ENCODE measurements at places on chromosomes 2 and 18. TPM values are rescaled to one million over a fixed set of nuclear protein-coding genes. Genes with fewer than 3 reads are reported as not detected.
A peak's percentile ranks its signal among the peaks of the same experiment; 100 is the strongest.

- DNase-seq, result no peak
Observed at GRCh38 chr2:173054466-173054865, 21.2 kb upstream of the MAP3K20 start.

The VSNL1 gene
- 1.1 TPM for polyA plus RNA-seq

DNA sequence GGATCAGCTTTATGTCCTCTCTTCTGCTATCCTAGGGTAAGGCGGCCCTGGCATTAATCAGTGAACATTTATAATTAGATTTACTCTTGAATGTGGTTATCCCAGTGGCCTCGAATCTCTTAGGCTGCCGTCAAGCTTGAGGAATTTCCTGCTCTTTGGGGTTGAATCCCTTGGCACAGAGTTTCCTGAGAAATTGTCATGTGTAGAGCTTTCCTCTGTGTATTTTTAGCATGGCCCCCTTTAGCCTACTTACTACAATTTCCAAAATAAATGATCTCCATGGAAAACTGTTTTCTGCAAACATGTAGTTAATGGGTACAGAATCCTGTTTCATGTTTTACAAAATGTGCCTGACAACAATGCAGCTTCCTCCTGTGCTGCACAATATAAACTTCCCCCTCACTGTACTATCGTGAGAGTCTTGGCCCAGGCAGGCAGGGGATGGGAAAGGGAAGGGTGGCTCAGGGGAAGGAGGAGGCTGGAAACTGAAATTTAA, 18.1 kb downstream of the NCAPH start:
- DNase-seq, result no peak

GRCh38 chr18:59426855-59427254, 67.8 kb upstream of the LMAN1 start:
- DNase-seq, result no peak

- no peak for DNase-seq
Observed at GRCh38 chr2:111159641-111160040, 38.9 kb downstream of the BCL2L11 start.

GRCh38 chr18:5543773-5544389, at the start of gene EPB41L3:
Gene EPB41L3 (minus strand): TSS chr18:5543997. CDS start chr18:5489183, 54,814 bp downstream.
- peak; percentile 54 for DNase-seq

GRCh38 chr2:48728295-48728694, 27.2 kb downstream of the LHCGR start:
- no peak for DNase-seq

- no peak for DNase-seq
Observed at GRCh38 chr2:134722728-134723127, 3.9 kb upstream of the TMEM163 start.

DNA sequence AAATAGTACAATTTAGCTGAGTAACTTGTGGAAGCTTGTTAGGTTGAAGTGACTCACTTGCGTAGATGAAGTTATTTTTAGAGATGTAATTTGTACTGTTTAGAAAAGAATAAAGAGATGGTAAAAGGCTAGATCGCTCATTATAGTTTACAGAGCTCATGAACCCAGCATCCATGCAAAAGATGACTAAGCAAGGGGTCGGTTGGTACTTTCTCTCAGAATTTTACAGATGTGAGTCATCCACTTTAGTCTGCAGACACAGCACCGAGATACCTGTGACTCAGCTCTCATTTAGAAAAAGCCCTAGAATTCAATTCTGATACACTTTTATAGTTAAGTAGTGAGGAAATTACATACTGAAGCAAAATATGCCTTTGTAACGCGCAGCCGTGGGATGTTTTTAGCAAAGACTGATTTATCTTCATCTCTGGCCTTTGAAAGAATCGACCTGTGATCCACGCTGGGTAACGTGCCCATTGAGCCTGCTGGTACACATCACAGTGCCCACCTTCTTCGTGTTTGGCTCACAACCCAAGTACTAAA, 116.5 kb upstream of the FOSL2 start:
- no peak for DNase-seq

The DRC1 gene
- polyA plus RNA-seq, result 2.5 TPM

GRCh38 chr2:48066000-48066399, 159.7 kb upstream of the FBXO11 start:
- no peak for DNase-seq

The EVA1A gene
- polyA plus RNA-seq, result 102 TPM

GRCh38 chr2:237473878-237474441, 13.1 kb upstream of the MLPH start:
- DNase-seq, result peak; percentile 67

Data from lung (tissue), 17 donors.